ENCODE measurements at places on chromosomes 13 and 19.

- DNase-seq, result no peak
Observed at GRCh38 chr13:43865892-43866291, 13.6 kb downstream of the CCDC122 start.

- DNase-seq, result no peak
Observed at GRCh38 chr13:29733147-29733611, 117.2 kb downstream of the UBL3 start.

DNA sequence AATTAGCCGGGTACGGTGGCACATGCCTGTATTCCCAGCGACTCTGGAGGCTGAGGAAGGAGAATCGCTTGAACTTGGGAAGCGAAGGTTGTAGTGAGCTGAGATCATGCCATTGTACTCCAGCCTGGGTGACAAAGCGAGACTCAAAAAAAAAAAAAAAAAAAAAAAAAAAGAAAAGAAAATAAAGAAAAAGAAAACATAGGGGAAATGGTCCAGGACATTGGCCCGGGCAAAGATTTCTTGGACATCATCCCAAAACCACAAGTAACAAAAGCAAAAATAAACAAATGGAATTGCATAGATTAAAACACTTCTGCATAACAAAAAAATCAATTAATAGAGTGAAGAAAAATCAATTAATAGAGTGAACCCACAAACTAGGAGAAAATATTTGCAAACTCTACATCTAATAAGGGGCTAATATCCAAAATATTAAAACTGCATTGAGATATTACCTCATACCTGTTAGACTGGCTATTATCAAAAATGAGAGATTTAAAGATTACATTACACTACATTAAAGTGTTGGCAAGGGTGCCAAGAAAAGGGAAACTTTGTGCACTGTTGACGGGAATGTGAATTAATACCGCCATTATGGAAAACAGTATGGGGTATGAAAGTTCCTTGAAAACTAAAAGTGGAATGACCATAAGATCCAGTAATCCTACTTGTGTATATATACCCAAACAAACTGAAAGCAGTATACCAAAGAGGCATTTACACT is 18.5 kb upstream of the ABCC4 start:
- no peak for DNase-seq

DNA sequence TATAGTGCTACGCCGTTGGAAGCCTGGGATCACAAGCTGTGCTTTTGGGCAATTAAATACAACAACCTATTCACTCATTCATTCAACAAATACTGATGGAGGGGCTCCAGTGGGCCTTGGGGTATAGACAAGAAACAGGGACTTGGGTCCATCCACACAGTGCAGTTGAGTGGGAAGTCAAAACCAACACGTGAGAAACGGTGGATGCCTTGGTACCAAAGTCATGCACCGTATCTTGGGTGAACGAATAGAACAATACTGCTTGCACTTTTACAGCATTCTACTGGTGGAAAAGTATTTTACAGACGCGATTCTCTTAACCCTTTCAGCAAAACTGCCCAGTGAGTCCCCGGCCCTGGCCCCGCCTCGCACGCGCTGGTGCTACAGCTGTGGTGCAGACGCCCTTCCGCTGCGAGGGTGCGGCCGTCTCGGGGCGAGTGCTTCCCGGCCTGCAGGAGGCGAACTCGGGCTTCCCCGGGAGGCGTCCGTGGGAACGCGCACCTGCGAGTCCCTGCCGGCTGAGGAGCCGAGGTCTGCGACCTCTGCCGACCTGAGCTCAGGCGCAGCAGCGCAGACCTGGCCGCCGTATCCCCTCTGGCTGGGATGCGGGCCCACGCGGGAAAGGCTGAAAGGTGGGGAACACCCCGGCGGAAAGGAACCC is 8.3 kb downstream of the TNFRSF19 start:
- DNase-seq, result no peak

DNA sequence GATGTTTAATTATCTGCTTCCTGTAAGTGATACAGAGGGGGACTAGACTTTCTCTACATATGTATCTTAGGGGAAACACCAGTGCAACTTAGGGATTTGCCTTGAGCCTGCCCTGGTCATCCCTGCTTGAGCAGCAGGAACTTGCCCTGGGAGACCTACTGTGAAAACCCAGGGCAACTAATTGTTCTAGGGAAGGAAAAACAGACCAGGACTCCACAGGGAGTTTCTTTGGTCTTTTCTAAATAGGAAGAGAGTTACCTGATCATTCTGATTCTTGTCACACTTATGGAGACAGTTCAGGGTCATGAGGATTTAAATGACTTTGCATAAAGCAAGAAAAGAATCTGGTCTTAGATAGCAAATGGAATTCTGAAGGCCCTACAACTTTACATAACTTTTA is 89.1 kb downstream of the WASF3 start:
- DNase-seq, result no peak

DNA sequence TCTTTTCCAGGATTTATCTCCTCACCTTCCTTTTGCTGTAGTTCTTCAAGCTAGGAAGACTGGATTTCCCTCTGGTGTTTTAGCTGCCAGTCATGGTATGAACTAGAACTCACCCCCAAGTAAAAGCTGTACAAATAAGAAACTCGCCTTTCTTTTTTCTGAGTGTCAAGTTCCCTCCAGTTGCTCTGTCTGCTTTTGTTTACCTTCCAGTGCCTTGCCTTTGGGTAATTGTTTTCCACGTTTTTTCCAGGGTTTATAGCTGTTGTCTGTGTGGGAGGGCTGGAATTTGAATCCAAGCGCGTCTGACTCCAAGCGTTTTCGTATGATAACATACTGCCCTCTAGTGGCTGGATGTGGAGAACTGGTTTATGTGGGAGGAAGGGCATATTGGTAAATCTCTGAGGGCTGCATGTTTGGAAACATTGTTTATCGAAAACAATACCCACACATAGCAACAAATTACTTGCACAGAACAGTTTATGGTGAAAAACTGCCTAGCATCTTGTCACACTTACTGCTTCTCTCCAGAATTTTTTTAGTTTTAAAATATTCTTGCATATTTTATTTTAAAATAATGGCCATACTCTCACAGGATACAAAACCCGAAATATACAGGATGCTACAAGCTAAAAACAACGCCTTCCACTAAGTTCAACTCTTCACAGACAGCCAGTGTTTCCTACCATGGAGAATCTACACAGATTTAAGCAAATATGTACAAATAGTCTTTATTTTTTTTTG is 19.2 kb downstream of the RCN3 start:
- peak; percentile 94 for DNase-seq

GRCh38 chr19:56105090-56105701 is 15.9 kb downstream of the ZNF787 start:
- peak; percentile 51 for DNase-seq

GRCh38 chr13:60608954-60609353 is 211.9 kb downstream of the TDRD3 start:
- no peak for DNase-seq

GRCh38 chr13:99686157-99686572 is 184.9 kb downstream of the TM9SF2 start:
- no peak for DNase-seq

DNA sequence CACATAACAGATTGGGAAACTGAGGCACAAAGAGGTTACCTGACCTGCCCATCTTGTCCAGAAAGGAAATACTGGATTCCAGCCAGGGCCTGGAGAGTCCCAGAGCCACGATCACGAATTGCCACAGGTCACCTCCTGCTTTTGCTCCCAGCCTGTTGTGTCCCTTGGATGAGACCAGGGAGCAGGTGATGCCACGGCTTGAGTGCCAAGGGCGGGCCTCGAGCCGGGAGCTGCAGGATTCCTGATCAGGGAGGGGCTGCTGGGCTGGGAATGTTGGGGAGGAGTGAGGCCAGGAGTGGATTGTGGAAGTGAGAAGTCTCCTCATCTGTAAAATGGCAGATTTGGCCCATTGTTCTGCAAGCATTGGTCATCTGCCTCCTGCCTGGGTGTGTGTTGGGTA is 29.4 kb downstream of the DNM2 start:
- no peak for DNase-seq

DNA sequence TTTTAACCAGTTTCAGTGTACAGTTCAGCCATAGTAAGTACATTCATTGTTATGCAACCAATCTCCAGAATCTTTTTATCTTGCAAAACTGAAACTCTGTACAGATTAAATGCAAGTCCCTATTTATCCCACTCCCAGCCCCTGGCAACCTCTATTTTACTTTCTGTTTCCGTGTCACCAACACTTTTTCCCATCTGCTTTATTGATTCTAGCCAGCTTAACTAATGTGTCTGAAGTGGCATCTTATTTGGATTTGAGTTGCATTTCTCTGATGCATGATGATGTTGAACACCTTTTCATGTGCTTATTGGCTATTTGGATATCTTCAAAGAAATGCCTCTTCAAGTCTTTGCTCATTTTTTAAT is 18.9 kb downstream of the SPATA13 start:
- no peak for DNase-seq

DNA sequence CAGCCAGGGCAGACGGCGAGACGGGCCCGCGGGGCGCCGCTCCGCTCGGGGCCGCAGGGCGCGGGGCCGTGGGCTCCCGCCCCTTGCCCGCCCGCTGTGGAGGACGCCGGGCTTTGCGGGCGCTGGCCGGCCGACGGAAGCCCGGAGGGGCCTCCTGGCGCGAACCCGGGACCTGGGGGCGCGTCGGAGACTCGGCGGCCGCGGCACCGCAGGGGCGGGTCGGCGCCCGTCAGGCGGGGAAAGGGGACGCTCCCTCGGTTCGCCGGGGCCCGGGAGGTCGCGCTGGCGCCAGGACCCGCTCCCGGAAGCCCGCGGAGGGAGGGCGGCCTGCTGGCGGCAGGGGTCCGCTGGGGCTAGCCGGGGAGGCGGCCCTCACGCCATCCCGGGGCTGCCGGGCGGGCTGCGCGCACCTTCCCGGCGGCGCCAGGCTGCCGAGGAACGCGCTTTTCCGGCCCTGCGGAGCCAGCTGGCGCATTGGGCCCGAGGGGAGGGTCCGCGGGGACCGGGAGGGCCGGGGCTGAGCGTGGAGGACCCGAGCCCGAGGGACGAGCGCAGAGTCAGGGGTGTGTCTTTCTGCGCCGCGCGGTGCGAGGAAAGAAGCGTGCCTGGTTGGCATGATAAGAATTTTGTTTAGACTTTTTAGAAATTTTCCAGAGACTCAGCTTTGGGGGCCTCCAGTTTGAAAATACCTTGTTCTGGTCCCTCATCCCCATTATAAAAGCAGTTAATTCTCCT is 511 bp downstream of the GARRE1 start:
- DNase-seq, result no peak

DNA sequence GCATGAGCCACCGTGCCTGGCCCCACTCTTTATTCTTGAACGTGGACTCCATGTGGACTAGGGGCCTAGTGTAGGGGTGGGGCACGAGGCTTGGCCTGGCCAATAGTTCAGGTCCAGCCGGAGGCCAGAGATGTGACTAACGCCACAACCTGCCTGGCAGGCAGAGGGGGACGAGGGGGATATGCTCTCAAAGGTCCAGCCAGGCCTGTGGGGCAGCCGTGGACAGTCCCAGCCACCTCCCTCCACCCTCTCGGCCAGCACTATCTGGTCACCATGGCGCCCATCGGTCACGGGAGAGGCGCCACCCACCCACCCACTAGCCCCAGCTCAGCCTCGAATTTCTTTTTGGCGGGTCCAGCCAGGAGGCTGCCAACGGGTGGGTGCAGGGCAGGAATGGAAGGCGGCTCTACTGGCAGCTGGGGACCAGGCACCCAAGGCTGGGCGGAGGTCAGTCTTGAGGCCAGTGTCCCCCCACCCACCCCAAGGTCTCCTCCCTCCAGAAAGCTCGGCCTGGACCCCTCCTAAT is 2.2 kb upstream of the CERS1 start:
- DNase-seq, result no peak

- no peak for DNase-seq
Observed at GRCh38 chr13:75364131-75364713, 117.7 kb downstream of the TBC1D4 start.

- no peak for DNase-seq
Observed at GRCh38 chr13:106815545-106815944, 247.6 kb upstream of the ARGLU1 start.

DNA sequence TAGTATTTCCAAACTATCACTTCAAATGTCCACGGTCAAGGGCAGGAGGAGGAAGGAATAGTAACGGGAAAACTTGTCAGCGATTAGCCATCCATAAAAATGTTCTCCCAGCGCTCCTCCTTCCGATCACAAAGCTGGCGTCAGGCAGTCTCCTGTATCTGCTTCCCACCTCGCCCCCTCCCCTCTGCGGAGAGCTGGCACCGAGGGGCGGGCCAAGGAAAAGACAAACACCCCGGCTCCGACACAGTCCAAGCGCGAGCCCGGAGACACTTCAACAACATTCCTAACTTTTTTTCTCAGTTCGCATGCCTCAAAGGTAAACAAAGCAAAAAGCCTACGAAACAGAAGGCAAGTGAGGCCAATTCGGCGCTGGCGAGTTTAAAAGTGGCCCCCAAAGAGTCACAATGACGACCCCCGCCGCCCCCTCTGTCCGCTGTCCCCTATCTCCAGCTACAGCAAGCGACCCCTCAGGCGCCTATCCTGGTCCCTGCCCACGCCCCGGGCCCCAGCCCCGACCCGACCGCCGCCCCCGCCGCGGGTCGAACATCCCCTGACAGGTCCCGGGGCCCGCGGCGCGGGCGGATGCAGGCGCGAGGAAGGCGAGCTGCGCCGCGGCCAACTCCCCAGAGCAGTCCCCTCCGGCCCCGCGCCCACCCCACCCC is 736 bp downstream of the SMAD9 start:
- no peak for DNase-seq

DNA sequence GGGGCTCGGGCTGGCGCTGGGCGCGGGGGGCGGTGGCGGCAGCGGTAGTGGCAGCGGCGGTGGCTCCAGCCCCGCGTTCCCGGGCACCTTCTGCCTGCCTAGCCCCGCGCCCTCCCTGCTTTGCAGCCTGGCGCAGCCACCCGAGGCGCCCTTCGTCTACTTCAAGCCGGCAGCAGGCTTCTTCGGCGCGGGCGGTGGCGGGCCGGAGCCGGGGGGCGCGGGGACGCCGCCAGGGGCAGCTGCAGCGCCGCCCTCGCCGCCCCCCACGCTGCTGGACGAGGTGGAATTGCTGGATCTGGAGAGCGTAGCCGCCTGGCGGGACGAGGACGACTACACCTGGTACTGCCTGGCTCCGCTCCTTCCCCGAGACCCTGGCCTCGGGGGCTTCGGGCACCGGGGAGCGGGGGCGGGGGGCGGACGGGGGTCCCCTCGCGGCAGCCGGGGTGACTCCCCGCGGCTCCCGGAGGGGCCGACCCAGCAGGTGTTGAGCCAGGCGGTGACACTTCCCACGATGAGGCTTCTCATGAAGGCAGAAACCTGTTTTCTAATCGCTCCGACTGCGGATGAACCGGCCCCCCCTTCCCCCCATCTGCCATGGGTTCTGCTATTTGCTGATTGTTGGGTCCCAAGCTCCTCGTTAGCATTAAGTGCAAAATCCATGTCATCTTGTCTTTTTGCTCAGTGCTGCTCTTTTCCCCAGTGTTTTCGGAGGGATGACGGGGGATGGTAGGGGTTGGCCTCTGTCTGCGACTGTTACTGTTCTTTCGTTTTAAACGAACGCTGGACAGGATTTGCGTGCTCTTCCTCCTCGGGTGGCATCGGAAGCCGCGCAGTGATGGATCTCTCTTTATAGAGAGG is 943 bp downstream of the SLAIN1 start:
- peak; percentile 68 for DNase-seq

DNA sequence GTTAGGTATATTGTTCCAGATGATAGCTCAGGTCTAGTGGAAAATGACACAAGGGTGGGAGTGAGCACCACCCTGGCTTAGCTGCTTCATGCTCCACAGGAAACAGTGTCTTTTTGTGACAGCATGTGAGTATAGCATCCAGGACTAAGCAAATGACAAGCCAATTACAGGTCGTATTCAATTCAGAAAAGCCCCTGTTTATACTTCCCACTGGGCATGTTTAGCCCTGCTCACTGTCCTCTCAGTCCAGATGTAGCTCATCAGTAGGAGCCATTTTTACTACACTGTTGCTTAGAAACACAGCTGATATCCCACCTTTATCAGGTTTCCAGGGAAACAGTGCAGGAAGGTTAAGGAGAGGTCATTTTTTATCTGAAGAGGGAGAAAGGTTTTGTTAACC is 8.0 kb downstream of the ABHD13 start:
- no peak for DNase-seq
